NCI-H1417 treated with DMSO at 0.1 percent for 48 hours (cell line): ENCODE measurements at places on chromosomes 2 and 18.

GRCh38 chr2:33530690-33531548, 54.5 kb downstream of the RASGRP3 start:
- DNase-seq = no peak

DNA sequence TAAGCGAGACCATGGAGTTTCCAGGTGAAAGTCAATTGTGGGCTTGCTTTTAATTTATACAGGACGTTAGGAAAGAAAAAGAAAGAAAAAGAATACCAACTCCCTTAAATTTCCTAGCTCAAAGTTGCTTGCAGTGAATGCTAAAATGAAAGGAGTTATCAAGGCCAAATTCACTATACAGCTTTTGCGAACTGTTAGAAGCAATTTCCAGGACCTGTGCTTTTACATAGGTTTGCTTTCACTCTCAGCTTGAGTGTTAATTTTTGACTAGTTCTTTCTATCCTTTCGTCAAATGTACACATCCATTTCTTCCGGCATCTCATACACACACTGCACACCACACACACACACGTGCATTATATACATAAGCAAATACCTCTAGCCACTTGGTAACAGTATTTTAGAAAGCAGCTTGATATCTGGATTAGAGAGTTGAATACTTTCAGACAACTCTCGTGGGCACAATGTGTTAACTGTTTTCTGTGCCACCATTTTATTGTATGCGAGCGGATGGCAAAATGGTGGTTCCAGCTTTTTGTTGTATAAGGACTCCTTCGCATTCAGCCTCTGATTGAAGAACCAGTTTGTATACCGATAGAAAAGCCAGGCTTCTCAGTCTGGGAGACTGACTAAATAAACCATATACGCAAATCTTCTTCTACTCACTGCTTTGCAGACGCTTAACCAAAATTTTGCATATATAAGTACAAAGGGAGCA, 381.8 kb downstream of the MTX2 start:
- no peak for DNase-seq

DNA sequence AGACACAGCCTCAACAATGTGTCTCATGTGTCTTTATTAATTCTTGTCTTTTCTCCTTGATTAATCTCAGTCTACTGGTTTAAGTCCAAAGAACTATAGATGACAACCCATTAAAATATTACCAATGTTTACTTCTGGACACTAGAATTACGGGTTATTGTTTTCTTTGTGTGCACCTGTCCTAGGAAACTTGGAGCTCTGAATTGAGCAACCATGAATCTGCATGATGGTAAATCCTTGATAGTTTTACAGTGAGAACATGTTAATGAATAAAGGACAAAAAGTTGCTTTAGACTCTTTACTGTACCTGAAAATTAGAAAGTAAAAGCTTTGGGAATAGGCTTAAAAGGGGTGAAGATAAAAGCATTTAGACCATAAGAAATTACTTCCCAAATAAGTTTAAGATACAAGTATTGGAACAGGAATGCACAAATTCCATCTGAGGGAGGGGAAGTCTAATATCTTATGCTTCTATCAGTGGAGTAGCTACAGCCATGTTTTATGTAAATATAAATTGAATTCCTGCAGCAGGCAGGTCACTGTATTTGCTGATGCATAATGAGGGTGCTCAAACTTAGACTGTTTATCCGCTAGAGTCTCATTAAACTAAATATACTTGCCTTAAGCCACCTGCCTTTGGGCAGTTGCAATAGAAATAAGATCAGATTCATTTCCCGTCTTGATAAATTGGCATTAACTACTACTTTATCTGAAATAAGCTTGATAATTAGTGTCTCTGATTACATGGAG, 603.7 kb upstream of the GCFC2 start:
- no peak for DNase-seq

DNA sequence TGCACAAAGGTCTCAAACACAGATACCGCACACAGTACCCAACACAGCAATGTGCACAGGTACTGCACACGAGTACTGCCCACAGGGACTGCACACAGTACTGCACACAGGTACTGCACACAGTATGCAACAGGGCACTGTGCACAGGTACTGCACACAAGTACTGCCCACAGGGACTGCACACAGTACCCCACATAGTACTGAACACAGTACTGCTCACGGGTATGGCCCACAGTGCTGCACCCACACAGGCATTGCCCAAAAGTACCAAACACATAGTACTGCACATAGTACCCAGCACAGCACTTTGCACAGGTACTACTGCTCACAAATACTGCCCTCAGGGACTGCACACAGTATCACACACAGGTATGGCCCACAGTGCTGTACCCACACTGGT, 73.1 kb downstream of the ZNF236 start:
- DNase-seq = no peak

- peak; percentile 67 for DNase-seq
These were observed 269.2 kb downstream of the NYAP2 start for GRCh38 chr2:225668606-225669266.

DNA sequence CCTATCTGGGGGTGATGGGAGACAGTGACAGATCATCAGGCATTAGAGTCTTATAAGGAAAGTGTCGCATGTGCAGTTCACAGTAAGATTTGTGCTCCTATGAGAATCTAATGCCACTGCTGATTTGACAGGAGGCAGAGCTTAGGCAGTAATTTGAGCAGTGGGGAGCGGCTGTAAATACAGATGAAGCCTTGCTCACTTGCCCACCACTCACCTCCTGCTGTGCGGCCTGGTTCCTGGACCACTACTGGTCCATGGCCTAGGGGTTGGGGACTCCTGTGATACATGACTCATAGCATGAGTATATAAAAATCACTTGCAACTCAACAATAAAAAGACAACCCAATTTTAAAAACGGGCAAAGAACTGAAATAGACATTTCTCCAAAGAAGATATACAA, 71.1 kb upstream of the ACAA2 start:
- DNase-seq = no peak

DNA sequence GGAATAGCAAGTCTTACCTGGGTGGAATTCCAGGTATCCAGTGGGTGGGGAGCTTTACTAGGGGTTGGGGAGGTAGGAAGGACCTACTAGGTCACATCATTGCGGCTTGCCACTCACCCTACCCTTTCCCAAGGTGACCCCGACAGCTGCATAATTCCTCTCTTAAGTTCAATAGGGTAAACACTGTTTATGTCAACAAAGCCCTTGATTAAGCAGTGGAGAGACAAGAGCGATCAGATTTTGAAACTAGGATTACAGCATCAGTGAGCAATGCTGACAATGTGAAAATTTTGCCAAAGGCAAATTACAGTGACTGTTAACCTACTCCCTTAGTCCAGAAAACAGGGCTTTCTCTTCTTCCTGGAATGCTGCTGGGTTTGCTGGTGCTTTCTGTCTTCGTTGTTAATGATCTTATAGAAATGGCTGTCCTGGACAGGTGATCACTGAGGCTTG, 14.5 kb downstream of the SLC19A3 start:
- DNase-seq = no peak

- no peak for DNase-seq
These were observed 244.6 kb upstream of the ACVR2A start for GRCh38 chr2:147600223-147600622.

GRCh38 chr18:51211552-51211951, 14.1 kb upstream of the MEX3C start:
- no peak for DNase-seq

DNA sequence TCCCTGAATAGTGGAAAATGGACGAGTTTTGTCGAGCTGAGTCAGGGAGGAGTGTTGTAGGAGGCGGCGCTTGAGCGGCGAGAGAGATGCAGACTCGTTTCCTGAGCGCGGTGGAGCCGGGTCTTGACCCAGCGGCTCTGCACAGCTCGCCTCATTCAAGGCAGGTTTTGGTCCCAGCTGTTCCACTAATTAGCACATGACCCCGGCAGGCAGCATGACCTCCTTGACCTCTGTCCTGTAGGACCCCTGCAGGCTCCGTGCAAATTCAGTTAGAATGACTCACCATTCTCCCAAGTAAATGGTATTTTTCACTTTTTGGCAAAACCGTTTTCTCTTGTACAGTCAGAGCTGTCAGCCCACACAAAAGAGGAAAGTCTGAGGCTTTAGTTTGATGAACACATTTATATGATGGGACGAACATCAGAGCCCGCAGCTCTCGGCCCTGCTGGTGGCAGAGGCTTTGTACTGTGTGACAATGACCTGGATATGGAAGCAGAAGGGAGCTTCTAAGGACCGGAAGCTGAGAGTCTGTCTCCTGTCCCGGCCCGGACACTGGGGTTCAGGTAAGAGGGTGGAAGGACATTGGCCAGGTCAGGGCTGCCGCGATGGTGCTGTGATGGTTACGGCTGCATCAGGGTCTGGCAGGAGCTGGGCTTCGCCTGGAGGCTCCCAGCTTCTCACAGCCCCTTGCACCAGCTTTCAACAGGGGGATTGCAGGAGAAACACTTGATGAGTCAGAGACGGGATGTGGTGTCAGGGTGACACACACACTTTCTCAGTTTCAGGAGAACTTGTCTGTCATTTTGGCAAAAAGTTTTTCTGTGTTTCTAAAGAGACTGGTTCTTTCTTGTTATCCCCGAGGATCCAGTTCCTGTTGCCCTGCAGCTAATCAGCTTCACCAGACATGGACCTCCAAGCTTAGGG, 29.9 kb upstream of the ALKAL2 start:
- DNase-seq = no peak

GRCh38 chr2:185567940-185568339, 170.7 kb upstream of the FSIP2 start:
- DNase-seq = no peak

DNA sequence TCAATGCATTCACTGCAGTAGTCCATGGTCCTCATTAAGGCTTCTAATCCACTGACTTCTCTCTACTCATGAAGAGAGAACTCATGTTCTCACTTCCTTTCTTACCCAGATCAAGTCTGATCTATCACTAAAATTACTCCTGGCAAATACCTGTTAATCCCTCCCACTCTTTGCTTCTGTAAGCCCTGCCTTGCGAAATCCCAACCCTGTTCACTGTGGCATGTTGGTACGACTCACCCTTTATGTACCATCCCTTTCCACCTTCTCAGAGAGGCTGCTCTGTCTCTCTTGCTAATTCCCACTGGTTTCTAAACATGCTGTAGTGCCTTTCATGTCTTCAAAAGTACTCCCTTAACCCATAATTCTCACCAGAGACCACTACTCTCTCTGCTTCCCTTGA, 272.2 kb upstream of the ACVR2A start:
- no peak for DNase-seq

DNA sequence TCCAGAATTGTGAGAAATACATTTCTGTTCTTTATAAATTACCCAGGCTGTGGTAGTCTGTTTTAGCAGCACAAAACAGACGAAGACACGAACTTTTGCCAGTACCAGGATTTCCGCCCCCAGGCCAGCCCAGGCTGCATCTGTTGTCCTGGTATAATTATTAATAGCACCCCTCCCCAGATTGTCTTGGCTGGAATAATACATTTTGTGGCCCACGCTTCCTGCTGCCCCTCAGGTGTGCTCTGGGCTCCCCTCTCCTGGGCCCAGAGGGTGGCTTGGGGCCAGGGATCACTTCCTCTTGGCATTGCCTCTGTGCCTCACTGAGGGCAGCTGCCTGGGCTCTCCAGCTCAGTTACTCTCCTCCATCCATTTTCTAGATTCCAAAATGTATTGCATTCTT, 102.1 kb upstream of the HS6ST1 start:
- no peak for DNase-seq

DNA sequence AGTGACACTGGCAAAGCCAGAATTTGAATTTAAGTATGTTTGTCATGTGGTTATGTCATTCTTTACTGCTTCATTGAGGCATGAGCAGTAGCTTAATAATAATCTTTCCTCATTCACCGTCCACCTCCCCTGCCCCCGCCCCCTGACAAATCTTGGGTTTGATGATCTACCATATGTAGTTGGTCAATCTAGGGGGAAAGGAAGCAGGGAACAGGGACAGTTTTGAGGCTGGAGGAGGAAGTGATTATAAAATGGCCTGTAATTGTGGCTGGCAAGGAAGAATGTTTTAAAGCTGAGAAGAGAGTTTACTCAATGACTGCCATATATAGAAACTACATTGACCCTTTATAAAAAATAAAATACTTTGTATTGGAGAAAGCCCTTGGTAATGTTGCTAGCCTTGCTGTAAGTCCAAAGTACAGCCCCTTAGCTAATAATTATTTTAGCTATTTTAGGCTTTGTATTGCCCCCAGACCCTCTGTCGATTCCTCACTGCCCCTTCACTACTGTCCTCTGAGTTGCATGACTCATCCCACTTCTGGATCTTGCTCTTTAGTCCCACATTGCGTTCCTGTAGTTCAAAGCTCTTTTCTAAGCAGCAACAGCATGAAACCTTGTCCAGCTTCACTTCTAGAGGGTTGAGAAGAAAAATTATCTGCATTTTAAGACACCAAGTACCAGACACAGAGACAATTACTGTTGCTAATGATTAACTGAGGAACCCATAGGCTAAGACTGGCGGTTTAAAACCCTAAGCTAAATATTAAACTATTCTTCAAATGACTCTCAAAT, 38.4 kb downstream of the PELI1 start:
- DNase-seq = no peak

DNA sequence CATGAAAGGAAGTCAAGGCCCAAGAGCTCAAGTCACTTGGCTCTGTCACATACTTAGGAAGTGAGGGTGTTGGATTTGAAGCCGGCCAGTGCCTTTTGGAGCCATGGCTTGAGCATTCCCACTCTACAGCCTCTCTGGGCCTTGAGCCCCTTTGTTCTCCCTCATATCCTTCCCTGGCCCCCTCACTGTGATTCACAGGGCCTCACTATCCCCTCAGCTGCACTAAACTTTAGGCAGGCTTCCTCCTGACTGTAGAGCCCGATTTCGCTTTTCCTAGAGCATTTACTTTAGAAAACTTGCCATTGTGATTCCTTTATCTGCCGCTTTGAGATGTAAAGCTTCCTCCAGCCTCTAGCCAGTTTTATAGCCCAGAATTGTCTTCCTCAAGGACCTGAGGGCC, 107.6 kb downstream of the FBXO15 start:
- no peak for DNase-seq

GRCh38 chr2:25669520-25669919, 3.9 kb downstream of the DTNB start:
- DNase-seq = no peak

- no peak for DNase-seq
These were observed 76.4 kb downstream of the TMEM247 start for GRCh38 chr2:46555646-46556234.

DNA sequence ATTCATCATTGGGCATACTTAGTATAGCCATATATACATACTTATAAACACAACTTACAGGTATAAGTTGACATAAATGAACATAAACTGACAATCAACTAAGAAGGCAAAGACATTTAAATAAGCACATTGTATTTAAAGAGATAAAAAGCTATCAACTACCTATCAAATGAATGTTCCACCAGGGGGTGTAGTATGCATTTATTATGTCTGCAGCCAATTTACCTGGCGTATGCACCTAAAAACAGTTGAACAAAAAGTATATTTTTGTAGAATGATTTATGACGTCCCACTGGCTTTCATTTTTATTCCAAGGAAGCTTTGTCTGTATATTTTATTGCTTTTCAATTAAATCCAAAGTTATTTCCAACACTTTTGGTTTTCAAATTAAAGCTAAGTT, 323.5 kb downstream of the AFF3 start:
- no peak for DNase-seq

GRCh38 chr2:171365232-171365631, 68.6 kb downstream of the METTL8 start:
- no peak for DNase-seq
